SK-N-SH (cell line): ENCODE measurements at places on chromosomes 1 and 21.

- no peak for DNase-seq
Measured at GRCh38 chr1:243473227-243474135, 217.6 kb downstream of the SDCCAG8 start.

DNA sequence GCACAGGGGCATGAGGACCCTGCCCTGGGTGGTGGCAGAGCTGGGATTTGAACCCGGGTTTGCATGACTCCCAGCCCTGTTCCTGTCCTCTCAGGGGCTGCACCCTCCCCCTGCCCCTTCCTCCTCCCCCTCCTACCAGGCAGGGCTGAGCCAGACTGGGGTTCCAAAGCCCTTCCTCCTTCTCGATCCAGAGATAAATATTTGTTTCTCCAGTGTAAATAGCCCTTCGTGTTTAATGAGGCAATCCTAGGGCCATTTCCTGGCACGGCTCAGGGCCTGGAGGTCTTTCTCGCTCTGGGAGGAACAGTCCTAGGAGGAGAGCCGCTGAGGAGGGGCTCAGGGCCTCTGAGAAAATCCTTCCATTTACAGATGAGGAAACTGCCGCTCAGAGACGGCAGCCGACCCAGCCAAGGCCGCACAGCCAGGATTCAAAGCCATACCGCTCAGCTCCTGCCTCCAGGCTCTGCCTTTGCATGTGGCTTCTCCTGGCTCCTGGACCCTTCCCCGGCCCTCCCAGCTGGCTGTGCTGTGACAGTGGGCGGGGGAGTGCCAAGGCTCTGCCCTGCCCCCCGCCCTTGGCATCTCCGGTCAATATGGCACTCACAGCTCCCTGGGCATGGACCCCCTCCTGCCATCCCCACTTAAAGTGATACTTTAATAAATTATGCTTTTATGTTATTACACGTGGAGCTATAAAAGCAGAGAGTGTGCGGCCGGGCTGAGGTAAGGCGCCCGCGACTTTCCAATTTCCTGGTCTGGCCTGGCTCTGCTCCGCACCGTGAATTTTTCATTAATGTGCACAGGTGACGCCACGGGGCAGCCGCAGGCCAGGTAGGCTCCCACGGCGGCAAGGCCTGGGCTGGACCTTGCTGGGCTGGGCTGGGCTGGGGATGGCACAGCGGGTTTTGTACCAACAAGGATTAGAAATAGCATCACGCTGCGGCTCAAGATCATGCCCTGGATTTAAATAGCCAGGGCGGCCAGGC is 114.7 kb upstream of the WNT4 start:
- DNase-seq, result no peak

GRCh38 chr1:14894811-14895560 is 258.6 kb upstream of the TMEM51 start:
- no peak for DNase-seq

- DNase-seq, result peak; percentile 6
Measured at GRCh38 chr1:92029241-92029922, 403 bp upstream of the EPHX4 start.

GRCh38 chr1:99139876-99140275 is 124.4 kb upstream of the PLPPR4 start:
- DNase-seq, result no peak

DNA sequence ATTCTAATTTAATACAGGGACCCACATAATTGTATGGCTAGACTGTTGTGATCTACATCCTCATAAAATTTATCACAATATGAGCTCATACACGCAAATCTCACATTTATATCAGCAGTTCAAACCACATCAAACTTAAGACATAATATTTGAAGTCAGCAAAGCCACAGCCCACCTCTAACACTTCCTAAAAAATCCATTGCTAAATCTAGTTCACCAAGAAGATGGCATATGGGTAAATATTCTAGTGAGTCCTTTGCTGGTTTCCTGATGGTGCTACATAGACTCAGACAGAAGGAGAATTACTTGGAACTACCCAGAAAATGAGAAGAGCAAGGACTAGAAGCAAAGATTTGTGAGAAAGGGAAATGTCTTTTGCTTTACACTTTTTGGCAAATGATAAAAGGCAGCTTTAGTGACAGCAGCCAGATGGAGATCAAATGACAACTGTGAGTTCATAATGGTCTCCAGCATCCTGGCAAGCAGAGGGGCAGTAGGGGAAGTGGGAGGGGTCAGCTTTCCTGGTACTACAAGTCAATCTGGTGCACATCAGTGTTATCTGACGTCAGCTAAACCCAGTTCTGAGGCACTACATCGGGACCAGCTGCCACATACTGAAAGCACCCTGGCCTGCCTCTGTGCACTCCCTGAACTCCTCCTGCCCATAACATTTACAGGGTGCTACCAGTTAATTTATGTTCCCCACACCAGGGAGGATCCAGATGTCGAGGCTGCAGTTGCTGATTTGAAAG is 10.6 kb upstream of the GADD45A start:
- DNase-seq, result peak; percentile 75

DNA sequence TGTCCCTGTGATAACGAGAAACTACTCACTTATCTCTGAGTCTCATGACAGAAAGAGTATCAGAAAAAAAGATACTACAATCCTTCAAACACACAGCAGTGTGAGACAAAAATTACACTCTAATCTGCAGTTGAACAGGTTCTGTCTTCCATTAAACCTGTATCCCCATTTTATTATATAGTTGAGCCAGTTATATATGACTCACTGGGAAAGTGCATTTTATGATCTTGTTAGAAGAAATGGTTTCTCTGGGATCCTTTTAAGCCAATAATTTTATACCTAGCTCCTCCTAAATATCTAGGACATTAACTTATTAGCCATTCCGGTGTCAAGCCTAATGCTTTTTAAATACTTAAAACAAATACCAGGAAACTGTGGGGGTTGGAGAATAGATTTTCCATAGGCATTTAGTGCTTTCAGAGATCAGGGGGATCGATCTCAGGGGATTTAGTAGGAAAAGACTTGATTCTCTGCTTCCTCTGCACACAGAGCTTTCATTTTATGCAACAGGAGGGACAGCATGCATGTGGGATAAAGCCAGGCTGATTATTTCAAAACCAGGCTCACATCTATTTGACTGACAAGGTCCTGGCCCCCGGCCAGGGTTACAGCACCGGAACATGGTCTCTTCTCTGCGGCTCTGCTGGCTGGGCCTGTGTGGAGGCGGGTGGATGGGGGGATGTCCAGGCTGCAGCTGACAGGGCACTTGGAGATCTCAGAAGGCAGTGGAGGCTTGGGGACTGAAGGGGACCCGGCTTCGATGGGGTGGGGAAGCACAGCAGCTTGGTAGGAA is 310.6 kb downstream of the DISC1 start:
- peak; percentile 72 for DNase-seq

- no peak for DNase-seq
Measured at GRCh38 chr21:35423709-35424108, 374.6 kb upstream of the RUNX1 start.

DNA sequence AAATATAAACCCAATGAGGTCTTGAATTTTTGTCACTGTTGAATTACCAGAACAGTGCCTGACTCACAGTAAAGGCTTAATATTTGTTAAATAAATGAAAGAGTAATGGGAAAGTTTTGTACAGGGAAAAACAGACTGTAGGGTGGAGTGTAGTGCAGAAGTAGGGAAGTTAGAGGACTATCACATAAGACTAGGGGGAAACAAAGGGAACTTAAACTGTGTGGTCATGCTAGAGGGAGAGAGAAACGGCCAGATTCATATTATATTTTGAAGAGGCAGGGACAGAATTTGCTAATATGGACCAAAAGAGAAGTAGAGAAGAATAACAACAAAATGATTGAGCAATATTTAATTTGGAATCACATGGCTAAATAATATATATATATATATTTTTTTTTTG is 14.8 kb downstream of the CTSK start:
- no peak for DNase-seq

GRCh38 chr1:234726359-234726943 is 116.5 kb upstream of the IRF2BP2 start:
- no peak for DNase-seq

GRCh38 chr1:155729031-155729898 is 40.4 kb downstream of the DAP3 start:
- DNase-seq, result peak; percentile 55

DNA sequence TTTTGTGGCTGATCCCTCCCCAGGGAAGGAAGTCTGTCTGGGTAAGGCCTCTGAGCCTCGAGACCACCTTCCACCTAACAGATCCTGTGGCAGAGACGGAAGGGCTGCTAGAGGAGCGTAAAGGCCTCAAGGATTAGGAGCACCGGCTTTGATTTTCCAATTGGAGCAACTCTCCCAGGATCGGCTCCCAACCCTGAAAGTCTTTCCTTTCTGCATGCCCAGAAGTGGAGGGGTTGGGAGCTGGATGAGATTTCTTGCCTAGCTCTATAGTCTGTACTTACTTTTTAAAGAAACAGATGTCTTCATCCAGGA is 41.4 kb downstream of the ELK4 start:
- no peak for DNase-seq

- DNase-seq, result peak; percentile 64
Measured at GRCh38 chr1:201605385-201606010, 66.6 kb downstream of the NAV1 start.

DNA sequence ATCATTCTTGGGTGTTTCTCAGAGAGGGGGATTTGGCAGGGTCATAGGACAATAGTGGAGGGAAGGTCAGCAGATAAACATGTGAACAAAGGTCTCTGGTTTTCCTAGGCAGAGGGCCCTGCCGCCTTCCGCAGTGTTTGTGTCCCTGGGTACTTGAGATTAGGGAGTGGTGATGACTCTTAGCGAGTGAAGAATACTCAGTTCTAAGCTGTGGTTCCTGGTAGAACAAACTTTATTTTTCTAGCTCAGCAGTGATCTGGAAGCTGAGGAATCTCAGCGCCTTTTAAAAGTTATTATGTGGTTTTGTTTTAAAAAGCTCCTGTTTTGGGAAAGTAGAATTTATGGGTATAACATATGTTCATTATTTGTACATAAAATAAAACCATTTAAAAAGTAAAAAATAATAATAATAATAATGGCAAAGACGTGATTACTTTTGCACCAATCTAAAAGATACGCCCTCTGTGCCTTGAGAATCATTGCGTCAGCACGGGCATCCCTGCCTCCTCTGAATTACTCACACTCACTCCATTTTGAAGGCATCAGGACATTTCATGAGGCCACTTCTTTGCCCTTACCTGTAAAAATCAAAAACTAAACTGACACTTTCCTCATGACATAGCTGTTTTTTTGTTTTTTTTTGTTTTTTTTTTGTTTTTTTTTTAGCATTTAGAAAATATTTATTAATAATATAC is 29.7 kb upstream of the TNFRSF1B start:
- no peak for DNase-seq
